ENCODE measurements at places on chromosomes 6 and 20.

GRCh38 chr6:144264270-144265060 is 20.7 kb upstream of the UTRN start:
- DNase-seq, result no peak

GRCh38 chr6:105880030-105880492 is 206.1 kb upstream of the PRDM1 start:
- DNase-seq, result peak; percentile 63

DNA sequence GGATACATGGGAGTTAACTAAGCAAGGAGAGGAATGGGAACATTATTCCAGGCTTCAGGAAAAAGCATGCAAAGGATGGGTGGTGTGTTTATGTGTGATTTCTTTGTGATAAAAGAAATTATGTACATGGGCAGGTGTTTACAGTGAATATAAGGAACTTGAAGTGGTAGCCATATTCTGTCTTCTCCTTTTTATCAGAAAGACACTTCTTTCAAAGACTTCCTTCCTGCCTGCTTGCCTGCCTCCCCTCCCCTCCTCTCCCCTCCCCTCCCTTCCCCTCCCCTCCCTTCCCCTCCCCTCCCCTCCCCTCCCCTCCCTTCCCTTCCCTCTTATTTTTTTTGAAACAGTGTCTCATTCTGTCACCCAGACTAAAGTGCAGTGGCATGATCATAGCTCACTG is 14.4 kb downstream of the CYB5R4 start:
- no peak for DNase-seq

GRCh38 chr20:13430346-13431002 is 208.3 kb downstream of the TASP1 start:
- DNase-seq, result peak; percentile 56

DNA sequence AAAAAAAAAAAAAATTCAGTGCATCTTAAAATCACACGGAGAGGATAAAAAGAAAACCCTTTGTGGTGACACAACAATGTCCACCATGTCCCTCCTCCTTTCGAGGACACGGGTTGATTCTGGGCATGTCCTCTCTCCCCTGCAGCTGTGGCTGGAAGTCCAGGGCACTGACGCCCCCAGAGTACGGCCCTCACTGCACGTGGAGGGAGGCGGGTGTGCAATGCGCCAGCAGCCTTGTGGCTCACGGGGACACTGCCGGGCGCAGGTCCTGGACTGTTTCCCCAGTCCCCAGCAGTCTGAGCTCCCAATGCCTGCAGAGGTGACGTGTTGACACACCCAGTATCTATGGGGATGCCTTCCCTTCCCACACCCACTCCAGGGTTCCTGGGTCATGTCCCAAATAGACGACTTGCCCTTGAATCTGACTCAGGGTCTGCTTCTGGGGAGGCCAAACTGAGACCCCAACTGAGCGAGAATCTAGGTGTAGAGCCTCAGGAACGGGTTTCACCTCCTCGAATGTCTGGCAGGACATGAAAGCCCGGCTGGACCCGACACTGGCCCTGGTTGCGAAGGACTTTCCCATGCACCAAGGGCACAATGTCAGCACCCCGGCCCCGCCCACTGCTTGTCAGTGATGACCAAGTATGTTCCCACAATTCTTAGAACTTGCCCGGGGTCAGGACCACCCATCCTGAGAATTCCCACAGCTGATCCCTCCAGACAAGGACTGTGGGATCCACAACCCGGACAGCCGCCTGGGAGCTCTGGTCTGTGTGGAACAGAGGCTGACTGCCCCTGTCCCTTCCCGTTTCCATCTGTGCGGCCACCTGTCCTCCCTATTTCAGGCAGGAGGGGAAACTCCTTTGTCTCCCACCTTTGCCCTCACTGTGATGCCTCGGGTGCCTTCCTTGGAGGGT is 425.1 kb upstream of the SULF2 start:
- no peak for DNase-seq

- peak; percentile 14 for DNase-seq
Observed at GRCh38 chr20:1185316-1185741, 548 bp upstream of the TMEM74B start.
